SHP77 (cell line): ENCODE measurements at places on chromosomes 11 and 22.

- no peak for DNase-seq
Observed at GRCh38 chr11:128246810-128247594, 340.4 kb downstream of the ETS1 start.

GRCh38 chr11:70032470-70032795 is 45.7 kb upstream of the ANO1 start:
- DNase-seq: no peak

DNA sequence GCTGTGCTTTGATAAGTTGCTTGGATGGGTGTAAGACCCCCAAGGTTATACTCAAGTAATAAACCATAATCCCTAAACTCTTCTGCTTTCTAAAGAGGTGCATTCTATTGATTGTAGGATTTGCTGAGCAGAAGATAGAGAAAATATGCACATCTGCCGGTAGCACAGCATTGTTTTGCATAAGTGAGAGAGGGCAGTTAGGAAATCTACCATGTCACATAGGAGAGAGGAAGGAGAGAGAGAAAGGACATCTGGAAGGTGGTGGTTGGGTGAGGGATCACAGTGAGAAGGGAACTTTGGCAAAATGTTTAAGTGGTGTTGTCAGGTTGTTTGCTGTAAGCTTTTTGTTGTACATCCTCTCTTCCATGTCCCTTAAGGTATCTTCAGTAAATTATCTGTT is 73.6 kb upstream of the BDNF start:
- DNase-seq: no peak

- DNase-seq: no peak
Observed at GRCh38 chr11:63719987-63720386, 38.7 kb downstream of the RTN3 start.

- no peak for DNase-seq
Observed at GRCh38 chr11:71438650-71439049, 9.5 kb downstream of the DHCR7 start.

DNA sequence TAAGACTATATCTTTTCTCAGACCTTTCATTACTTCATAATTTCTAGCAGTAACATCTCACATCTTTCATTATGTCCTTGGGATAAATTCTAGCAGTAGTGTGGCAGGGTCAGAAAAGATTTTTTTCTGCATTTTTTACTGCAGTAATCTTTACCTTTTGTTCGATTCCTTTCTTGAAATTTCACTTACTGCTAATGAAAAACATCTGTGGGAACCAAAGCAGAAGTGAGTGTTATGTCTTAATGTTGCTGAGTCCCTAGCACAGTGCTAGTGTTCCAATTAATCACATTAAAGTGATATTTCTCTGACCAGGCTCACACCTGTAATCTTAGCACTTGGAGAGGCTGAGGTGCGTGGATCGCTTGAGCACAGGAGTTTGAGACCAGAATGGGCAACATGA is 123.6 kb downstream of the EHF start:
- no peak for DNase-seq

DNA sequence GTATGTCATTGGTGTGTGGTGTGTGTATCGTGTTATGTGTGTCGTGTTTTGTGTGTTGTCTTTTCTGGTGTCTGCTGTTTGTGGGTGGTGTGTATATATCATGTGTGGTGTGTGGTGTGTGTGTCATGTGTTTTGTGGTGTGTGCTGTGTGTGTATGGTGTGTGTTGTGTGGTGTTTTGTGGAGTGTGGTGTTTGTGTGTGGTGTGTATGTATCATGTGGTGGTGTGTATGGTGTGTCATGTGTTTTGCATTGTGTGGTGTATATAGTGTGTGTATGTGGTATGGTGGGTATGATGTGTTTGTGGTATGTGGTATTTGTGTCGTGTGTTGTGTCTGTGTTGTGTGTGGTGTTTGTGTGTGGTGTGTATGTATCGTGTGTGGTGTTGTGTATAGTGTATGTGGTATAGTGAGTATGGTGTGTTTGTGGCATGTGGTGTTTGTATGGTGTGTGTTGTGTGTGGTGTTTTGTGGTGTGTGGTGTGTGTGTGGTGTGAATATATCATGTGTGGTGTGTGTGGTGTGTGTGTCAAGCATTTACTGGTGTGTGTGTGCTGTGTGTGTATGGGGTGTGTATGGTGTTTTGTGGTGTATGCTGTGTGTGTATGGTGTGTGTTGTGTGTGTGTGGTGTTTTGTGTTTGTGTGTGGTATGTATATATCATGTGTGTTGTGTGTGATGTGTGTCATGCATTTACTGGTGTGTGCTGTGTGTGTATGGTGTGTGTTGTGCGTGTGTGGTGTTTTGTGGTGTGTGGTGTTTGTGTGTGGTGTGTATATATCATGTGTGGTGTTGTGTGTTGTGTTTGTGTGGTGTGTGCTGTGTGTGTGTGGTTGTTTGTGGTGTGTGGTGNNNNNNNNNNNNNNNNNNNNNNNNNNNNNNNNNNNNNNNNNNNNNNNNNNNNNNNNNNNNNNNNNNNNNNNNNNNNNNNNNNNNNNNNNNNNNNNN is 12.7 kb downstream of the PIM3 start:
- DNase-seq: no peak

DNA sequence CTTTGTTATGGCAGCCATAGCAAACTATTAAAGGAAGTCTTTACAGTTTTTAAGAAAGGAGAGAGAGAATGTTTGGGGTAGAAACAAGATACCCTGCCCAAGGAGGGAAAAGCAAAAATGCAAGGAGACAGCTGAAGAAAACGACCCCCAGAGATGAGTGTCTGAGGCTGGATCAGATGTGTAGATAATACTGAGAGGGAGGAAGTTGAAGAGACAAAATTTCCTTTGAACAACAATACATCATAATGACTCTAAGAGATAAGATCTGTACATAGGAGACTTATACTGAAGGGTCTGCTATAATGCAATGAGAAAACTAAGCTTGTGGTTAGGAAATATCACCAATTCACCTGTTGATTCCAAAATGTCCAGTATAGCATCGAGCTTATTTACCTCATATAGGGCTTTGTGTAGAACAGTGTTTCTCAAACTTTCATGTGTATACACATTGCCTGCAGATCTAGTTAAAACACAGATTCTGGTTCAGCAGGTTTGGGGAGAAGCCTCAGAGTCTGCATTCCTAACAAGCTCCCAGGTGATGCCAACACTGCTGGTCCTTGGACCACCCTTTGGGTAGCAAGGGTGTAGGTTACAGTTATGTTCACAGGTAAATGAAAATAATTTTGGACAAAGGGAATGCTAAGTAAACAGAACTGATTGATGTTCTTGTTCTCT is 5.8 kb upstream of the CEP295 start:
- no peak for DNase-seq

DNA sequence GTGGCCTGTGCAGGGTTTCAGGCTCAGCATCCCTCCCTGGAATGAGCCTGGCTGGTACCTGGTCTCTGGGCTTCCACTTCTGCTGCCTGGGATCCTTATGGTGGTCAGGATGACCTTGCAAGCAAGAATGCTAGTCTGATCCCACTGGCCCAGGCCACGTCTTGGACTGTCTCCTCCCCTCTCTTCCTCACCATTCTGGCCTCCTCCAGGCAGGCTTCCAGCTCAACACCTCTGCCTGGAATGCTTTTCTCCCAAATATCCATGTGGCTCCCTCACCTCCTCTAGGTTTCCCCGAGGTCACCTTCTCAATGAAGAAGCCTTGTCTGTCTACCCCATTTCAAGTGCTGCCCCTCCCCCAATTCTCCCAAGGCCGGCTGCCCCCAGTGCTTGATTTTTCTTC is 39.4 kb upstream of the ALX4 start:
- DNase-seq: no peak
